ENCODE measurements at places on chromosomes 16 and 17.

DNA sequence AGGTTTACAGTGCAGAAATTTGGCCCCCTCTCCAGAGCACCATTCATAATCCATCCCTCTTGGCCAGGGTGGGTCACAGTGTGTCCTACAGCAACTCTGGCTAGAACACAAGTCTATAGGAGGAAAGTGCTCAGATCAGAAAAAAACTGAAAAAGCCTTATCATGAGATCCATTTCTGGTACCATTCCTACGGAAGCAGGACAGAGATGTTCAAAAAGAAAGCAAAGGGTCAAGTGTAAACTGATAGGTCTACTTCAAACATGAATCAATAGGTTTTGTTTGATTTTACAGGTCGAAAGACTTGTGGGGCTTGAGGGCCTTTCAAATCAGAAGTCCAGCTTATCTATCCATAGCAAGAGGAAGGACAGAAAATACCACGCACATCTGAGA lies 326.4 kb downstream of the SOX9 start:
- DNase-seq = no peak

DNA sequence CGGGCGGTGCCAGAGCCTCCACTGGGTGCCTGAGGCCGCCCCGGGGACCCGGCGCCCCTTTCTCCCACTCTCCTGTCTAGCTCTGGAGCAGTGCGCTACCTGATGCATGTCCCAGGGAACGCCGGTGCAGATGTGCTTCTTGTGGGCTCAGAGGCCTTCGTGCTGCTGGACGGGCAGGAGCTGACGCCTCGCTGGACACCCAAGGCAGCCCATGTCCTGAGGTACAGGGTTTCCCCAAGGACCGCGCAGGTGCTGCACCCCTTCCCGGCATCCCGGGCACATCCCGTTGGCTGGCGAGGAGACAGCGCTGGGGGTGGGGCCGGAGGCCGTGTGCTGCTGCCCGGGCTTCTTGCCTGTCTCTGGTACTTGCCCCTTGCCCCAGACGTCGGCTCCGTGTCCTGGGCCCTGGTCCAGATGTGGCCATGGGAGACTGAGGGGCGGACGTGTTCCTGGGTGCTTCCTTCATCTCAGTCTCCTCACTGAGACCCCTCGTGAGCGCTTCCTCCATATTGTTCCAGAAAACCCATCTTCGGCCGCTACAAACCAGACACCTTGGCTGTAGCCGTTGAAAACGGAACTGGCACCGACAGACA lies 12.5 kb downstream of the RGS11 start:
- DNase-seq = no peak

GRCh38 chr17:83195330-83196023 lies 116.1 kb downstream of the METRNL start:
- no peak for DNase-seq

- DNase-seq = no peak
These were observed 1023.4 kb upstream of the CDH8 start for GRCh38 chr16:63059676-63060075.

GRCh38 chr17:5330981-5331380 lies 48.9 kb downstream of the RABEP1 start:
- DNase-seq = no peak

- DNase-seq = no peak
These were observed 40.5 kb downstream of the LYRM1 start for GRCh38 chr16:20940871-20941635.
